ENCODE measurements at places on chromosomes 6 and 20. TPM values are rescaled to one million over a fixed set of nuclear protein-coding genes. Genes with fewer than 3 reads are reported as not detected.

- DNase-seq: peak; percentile 73
Observed at GRCh38 chr6:142819603-142820337, 125.2 kb downstream of the HIVEP2 start.

PDYN gene
- not detected for total RNA-seq

NCR2 gene
- not detected for total RNA-seq

- DNase-seq: no peak
Observed at GRCh38 chr20:17624551-17625245, 54.8 kb downstream of the DSTN start.

- no peak for DNase-seq
Observed at GRCh38 chr20:8874437-8874836, 194.4 kb upstream of the PLCB4 start.

All from tongue (tissue), 3 donors.